ENCODE measurements at places on chromosomes 5 and 9.

DNA sequence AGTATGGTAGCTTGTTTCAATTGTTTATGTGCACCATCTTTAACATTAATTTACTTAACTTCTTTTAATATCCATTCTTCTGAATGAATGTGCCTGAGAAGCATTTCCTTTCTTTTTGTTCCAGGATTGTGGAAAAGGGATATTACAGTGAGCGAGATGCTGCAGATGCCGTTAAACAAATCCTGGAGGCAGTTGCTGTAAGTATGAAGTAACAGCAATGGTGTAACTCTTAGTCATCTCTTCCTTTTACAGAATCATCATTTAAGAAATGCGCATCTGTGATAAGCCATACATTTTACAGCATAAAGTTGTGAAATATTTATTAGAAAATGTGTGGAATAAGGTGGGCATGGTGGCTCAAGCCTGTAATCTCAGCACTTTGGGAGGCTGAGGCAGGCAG lies 117.7 kb downstream of the STARD4 start:
- DNase-seq = no peak

GRCh38 chr9:96603305-96604003 lies 16.2 kb downstream of the CDC14B start:
- DNase-seq = no peak

- no peak for DNase-seq
Observed at GRCh38 chr5:43209060-43209459, 17.0 kb downstream of the NIM1K start.

DNA sequence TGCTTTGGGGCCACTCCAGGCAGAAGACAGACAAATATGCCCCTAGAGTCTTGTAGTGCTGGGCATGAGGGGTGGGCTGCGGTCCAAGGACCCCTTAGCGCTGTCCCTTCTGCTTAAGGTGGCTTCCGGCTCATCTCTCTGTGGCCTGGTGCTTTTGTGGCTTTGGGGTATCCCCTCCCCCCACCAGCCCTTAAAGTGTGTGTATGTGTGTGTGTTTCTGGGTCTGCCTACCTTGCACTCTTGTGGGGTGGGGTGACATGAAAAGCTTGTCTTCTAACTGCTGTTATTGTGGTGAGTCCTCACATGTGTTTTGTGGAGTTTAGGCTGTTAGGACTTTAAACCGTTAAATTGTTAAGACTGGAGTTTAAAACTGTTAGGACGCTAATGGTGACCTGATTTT lies 23.6 kb downstream of the MARCHF6 start:
- DNase-seq = no peak

- DNase-seq = no peak
Observed at GRCh38 chr9:14315875-14316601, 2.1 kb upstream of the NFIB start.

- no peak for DNase-seq
Observed at GRCh38 chr5:178215280-178216002, 11.1 kb downstream of the HNRNPAB start.

DNA sequence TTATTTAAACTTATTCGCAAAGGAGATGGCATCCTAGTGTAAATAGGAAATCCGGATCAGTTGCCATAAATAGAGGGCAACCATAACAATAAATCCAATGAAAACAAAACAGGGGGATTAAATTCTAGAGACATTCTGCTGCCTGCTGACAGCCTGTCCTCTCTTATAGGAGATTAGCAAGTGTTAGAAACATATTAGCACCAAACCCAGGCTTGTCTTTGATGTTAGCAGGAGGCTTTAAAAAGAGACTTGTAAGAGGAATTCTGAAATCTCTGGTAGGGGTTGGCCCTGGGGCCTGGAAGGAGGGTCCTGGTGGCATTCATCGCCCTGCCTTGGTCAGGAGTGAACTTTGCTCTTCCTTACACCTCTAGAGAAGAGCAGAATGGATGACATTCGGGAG lies 21.6 kb downstream of the NDST1 start:
- DNase-seq = no peak

DNA sequence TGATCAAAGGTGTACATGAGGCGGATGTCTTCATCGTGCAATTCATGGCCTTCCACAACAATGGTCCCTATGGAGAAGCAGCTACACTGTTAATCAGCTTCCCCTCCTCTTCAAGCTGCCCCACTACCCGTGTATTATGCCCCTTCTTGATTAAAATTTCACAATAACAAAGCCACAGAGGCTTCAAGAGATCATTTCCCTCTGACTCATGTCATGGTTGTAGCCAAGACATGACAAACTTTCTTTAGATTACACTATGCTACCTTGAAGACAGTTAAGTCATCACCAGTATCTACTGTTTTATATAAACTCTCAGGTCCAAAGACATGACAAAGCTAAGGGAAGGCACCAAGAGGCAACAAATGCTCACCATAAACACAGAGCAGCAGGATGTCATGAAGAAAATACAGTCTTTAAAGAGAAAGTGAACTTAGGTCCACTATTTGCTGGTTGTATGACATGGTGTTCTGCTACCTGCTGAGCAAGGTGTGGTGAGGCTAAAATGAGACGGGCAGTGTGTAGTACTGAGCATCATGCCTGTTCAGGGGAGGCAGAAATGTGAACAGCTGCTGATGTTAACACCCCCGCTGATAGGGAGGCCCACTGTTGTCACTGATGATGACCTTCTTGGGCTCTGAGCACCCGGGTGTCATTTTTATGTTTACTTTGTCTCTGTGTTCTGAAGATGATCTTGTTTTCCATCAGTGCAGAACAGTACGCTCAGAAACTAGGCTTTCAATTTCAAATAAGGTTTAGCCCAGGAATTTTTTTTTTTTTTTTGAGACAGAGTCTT lies 48.3 kb downstream of the IARS1 start:
- no peak for DNase-seq

GRCh38 chr9:107218829-107219485 lies 64.1 kb upstream of the RAD23B start:
- no peak for DNase-seq

DNA sequence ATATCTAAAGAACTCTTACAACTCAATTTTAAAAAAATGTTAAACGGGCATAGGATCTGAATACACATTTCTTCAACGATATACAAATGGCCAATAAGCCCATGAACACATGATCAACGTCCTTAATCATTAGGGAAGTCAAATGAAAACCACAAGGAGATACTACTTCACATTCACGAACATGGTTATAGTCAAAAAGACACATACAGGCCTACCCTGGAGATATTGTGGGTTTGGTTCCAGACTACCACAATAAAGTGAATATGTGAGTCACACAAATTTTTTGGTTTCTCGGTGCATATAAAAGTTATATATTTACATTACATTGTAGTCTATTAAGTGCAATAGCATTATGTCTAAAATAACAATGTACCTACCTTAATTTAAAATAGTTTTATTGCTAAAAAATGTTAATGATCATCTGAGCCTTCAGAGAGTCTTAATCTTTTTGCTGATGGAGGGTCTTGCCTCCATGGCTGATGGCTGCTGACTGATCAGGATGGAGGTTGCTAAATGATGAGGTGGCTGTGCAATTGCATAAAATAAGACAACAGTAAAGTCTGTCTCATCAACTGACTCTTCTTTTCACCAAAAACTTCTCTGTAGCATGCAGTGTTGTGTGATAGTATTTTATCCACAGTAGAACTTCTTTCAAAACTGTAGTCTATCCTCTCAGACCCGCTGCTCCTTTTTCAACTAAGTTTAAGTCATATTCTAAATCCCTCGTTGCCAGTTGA lies 15.1 kb downstream of the AK3 start:
- DNase-seq = no peak

- DNase-seq = no peak
Observed at GRCh38 chr9:95021166-95021886, 294.8 kb downstream of the AOPEP start.

DNA sequence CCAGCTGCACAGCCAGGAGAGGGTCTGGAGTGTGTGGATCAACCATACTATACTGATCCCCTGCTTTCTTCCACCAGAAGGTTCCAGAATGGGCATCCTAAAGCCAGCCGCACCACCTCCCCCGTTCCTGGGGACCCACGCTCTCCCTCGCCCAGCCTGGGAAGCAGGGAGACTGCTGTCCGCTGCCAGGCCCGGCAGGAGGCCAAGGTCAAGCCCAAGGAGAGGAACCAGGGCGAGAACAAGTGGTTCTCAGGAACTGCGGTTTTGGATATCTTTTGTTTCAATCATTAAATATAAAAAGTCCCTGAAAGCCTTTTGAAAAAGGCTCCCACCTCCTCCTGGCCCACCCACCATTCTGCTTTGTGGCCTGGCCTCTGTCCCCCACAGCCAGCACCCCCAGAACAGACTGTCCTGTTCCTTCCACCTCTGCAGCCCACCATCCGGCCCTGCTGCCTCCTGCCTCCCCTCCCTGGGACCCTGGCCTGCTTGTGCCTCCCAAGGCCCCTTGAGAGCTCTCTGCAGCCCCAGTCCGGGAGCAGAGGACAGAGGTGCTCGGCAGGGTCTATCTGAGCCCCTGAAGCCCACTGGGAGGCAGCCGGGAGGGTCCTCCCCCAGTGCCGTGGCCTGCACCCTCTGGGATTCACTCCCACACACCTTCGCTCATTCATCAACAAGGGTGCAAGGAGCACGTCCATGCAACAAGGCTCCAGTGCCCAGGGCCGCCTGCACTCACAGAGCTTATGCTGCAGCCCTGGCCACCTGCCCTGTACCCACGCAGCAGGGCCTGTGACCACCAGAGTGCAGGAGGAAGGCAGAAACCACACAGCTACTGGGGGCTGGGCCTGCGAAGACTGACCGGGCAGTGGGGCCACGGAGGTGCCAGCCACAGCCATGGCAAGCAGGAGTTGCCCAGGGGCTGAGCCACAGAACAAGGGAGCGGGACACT lies 614 bp upstream of the LCN6 start:
- DNase-seq = no peak

DNA sequence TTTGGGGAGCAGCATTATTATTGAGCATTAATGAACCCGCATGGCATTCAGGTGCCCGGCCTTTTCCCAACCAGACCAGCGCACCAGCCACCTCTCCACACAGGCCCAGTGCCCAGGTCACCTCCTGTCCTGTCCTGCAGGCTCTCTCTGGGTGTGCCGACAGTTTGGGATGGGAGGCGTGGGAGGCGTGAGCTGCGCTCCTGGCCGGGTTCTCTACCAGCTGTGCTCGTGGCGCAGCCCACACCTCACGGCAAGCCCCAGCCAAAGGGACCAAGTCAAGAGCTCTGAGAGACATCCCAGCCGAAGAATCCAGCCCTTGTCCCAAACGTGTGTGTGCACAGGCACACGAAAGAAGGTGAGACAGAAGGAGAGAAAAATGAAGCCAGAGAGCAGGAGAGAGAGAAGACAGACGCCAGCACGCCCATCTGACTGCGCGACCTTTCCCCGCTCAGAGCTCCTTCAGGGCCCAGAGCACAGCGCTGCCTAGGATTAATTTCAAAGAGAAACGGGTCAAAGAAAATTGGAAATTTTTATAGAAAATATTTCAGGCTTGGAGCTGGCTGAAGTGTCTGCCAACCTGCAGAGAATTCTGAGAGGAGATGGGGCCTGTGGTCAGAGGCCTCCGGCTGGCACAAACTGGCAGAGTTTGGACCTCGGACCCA lies 81.7 kb downstream of the ADAMTS2 start:
- DNase-seq = no peak

DNA sequence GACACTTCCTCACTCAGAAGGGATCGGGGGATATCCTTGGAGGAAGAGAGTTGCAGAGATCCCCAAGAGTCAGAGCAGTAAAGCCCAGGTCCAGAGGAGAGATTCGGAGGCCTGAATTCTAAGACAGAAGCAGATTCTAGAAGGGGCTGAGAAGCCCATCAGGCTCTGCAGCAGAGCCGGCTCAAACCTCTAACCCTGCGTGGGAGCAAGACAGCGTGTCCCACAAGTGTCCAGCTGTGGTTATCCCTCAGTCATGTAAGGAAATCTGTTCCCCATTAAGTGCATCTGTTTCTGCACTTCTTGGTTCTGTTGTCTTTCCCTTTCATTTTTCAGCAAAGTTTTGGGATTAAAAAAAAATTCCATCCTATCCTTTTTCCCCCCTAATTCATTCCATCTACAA lies 4.8 kb upstream of the DIAPH1 start:
- DNase-seq = no peak

DNA sequence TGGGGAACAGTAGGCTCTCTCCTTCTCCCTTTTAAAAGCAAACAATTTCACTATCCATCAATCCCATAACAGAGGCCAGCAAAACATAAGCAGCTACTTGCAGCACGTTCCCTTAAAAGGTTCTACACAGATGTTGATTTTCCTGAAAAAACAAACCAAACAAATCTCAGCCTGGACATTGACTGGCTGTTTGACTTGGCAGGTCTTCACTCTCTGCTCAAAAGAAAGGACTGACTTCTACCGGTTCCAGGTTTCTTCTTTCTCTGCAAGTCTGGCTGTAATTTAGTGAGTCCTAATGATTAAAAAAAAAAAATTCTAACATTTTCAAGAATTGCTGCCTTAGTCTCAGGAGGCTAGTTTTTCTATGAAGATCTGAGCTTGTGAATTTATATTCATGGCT lies 203.1 kb upstream of the EFNA5 start:
- no peak for DNase-seq

- DNase-seq = no peak
Observed at GRCh38 chr5:123681061-123681460, 169.1 kb downstream of the CSNK1G3 start.

GRCh38 chr9:120369608-120370220 lies 210.3 kb downstream of the CDK5RAP2 start:
- no peak for DNase-seq

GRCh38 chr9:70410368-70410767 lies 4.1 kb downstream of the KLF9 start:
- no peak for DNase-seq

GRCh38 chr5:80998590-80998979 lies 38.4 kb downstream of the RASGRF2 start:
- peak; percentile 32 for DNase-seq

DNA sequence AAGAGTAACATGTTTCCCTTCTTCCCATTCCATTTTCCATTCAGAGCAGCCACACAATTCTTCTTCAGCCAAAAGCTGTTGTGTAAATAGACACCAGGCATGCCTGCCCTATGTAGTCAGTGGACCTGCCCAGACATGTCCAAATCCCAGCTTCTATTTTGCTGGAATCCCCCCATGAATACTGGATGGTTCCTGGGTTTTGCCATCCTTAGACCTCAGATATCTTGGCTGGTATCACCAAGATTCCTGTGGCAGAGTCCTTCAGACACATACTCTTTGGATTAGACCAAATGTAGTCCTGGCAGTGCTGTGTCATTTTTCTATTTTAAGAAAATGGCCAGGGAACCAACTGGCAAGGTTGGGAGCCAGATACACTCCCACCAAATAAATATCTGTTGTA lies 10.3 kb downstream of the FST start:
- no peak for DNase-seq

- no peak for DNase-seq
Observed at GRCh38 chr9:87546704-87547103, 49.0 kb downstream of the DAPK1 start.

GRCh38 chr9:31983895-31984294 lies 400.5 kb upstream of the ACO1 start:
- DNase-seq = no peak

DNA sequence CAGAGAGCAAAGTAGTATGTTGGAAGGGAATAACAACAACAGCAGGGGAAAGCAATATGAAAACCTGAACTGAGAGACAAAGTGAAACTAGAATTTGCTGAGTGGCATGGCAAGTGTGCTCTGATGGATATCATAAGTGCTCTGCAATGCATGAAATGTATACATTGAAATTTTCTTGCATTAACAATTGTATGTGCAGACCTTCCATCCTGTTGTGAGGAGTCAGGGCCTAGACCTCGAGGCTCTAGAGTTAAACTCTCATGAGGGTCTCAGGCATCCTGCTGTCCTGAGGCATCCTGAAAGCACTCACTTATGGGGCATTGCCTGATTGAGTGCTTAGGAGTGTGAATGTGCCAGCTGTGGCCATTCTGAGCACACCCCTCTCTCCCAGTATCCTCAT lies 1.1 kb downstream of the ECM2 start:
- DNase-seq = no peak

Measured in stimulated activated CD8-positive, alpha-beta memory T cell treated with anti-CD3 and anti-CD28 coated beads, Interleukin-15, amount 100 ng/mL, for 48 hours (primary cell).